NCI-H1092 (cell line): ENCODE measurements at places on chromosomes 11 and 22.

- DNase-seq, result no peak
These were observed 217.4 kb downstream of the SBF2 start for GRCh38 chr11:10076458-10077141.

DNA sequence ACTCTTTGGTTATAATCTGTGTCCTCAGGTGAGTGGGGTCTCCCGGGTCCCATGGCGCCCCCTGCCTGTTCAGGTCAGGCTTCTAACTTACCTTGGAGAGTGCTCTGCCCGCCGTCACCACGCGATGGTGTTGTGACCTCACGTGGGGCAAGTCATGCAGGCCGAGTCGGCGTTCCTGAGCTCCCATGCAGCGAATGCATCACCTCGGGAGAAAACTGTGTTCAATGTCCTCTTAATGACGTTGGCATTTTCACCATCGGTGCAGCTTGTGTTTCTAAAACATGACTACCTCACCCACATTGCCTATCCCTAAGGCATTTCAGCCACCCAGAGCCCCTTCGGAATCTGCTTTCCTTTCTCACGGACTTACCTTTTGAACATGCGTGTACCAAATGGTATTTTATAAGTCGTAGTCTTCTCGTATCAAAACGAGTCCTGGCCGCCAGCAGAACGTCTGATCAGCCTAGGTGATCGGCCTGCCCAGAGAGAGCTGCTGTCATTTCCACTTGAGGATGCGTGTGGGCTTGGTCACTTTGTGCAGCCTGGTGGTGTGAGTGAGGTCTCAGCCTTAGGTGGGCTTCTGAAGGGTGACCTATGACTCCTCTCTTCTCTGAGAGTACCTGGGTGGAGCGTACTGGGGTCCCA, 64.8 kb downstream of the TBC1D22A start:
- DNase-seq, result no peak

GRCh38 chr11:105208019-105208418, 68.5 kb upstream of the CARD18 start:
- no peak for DNase-seq

- no peak for DNase-seq
These were observed 12.2 kb upstream of the IFITM3 start for GRCh38 chr11:332651-333480.

- DNase-seq, result no peak
These were observed 15.0 kb downstream of the PRDM11 start for GRCh38 chr11:45161252-45162063.

DNA sequence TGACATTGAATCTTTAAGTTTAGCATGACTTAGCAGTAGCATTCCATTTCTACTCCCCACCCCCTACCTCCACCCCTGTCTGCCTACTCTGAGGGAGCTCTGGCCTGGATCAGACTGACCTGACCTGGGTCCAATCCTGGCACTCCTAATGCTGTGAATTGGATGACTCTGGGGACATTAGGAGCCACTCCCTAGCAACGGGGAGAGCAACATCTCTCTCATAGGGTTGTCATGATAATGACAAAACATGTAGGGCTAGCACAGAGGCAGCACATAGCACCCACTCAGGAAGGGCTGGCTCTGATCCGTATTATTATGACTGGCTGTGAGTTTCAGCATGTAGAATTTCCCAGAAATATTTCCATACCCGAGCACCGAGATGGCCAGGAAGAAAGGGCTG, 40.5 kb downstream of the CABIN1 start:
- no peak for DNase-seq

DNA sequence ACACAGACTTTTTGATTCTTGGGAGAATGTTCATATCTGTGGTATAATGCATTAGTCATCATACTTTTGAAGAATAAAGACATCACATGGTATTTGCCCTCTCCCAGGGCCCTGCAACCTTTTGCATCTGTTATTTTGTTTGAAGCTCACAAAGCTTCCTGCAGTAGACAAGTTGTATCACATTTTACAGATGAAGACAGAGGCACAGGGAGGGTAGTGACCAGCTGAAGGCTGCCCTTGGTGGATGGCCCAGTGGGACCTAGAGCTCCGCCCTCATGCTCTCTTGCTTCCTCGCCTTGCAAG, 66.4 kb downstream of the UBASH3B start:
- DNase-seq, result no peak

DNA sequence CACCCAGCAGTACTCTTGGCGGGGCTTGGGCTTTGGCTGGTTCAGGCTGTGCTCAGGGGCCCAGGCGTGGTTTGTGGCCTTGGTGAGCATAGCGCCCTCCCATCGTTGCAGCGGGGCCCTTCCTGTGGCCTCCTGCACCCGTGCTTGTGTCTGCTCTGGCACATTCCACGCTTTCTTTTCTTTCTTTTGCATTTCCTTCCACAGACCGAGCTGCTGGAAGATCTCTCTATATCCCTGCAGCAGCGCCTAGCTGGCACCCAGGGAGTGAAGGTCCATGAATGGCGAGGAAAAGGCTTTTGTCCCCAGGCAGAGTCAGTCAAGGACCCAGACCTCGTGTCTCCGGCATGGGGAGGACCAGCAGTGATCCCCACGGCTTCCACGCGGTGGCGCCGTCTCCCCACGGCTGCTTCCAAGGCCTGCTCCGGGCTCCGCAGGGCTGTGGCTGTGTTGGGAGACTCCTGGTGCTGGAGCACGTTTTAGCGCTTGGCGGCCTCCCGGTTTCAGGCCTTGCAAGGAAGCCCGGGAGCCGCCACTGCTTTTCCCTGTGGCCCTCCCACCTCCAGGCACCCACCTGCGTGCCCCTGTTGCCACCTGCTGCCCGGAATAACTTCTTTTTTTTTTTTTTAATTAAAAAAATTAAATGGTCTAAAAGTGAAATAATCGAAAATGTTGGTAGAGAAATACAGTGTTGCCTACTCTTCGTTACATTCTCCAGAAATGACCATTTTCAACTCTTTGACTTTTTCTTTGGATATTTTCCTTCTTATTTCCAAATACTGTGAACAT, 28.5 kb downstream of the GLB1L2 start:
- DNase-seq, result peak; percentile 89

DNA sequence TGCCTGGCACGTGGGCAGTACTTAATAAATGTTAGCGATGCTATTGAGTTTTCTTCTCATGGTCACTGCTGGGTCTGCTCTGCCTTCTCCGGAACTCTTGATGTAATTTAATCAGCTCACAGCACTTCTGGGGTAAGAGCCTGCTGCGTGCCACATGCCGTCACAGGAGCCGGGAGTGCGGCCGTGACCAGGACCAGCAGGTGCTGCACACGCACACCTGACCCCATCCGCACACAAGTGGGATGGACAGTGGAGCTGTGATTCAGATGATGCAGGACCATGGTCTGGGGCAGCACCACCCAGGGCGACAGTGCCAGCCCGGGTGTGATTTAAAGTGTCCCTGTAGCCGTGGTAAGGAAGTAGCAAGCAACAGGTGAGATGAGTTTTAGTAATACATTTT, 61.2 kb downstream of the TBC1D22A start:
- DNase-seq, result no peak

GRCh38 chr11:72721689-72722049, 30.5 kb downstream of the ARAP1 start:
- DNase-seq, result no peak

DNA sequence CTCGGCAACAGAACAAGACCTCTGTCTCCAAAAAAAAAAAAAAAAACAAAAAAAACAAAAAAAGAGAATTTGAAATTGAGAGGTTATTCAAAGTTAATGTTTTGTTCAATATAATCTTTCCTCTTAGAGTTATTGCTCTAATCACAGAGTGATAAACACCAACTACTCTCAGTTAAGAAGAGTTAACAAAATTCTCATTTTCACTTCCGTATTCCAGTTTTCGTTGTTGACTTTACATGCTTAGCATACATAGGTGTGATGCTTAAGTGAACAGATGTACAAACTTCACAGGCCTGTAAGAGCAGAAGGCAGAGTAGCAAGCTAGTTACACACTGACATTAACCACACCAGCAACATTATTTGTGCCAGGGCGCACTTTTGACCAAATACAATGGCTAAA, 12.3 kb downstream of the EIF4ENIF1 start:
- no peak for DNase-seq

DNA sequence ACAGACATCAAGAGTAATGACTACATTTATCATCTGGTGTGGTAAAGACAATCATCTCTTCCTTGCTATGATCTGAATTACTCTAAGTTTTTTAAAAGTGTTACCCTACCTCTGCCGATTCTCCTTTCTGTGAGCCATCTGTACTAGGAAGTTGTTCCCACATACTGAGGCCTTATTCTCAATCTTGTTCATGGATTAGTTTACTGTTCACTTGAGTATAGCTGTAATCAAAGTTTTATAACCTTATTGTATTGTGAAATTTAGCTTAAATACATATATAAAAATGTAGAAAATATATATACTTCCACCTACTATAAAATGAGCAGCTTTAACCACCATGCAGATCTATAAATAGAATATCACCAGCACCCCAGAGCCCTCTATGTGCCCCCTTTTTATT, 2.4 kb upstream of the OR8D2 start:
- no peak for DNase-seq

DNA sequence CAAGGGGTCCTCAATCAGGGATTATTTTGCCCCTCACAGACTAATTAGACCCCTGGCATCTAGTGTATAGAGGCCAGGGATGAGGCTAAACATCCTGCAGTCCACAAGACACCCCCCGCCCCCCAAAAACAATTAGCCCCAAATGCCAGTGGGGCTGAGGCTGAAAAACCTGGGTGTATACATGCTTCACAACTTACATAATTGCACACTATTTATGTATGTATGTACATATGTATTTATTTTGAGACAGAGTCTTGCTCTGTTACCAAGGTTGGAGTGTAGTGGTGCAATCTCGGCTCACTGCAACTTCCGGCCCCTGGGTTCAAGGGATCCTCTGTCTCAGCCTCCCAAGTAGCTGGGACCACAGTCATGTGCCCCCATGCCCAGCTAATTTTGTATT, 28.8 kb upstream of the SHANK2 start:
- no peak for DNase-seq

GRCh38 chr22:45240104-45240809, 437 bp downstream of the KIAA0930 start:
- no peak for DNase-seq

DNA sequence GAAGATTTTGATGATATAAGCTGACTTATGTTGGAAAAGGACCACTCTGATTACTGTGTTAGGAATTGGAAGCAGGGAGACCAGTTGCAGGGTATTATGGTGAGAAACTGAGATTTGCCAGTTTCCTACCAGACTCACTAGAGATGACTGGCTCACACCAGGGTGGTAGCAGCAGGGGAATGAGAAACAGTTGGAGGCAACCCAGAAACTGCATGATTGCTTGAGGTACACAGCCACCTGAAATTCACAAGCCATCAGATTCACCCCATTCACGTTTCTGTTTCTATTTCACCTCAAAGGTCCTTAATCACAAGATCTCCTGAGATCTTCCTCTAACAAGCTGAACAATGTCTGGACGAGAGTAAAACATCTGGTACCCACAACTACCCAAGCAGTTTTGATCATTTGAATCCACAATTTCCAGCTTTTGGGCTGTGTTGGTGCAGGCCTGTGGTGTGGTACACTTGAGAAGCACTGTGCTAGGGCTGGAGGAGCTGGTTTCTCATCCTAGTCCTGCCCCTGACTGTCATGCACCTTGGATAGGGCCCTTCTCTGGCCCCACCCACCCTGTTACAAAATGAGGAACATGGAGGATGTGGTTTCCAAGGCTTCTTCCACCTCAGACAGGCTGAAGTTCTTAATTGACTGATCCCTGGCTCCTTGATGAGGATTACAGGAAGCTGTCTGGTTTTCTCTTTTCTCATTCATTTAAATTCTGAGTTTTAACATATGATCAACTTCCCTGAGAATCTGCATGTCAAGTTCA, 233.4 kb downstream of the INSC start:
- no peak for DNase-seq

DNA sequence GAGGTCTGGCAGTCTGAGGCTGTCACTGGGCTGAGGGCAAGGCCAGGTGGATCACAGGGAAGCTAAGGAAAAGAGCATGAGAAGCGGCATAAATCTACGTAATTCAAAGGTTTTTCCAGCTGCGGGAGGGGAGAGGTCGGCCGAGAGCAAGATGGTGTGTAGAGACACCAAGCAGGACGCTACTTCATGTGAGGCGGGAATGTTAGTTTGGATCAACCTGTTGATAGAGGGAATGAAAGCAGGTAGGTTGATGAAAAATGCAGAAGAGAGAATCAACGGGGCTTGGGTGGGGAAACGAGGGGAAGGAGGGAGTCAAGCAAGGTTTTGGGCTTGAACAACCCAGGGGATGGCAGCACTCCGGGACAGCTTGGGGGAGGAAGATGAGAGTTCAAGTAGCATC, 2.9 kb downstream of the B3GNT6 start:
- DNase-seq, result no peak

DNA sequence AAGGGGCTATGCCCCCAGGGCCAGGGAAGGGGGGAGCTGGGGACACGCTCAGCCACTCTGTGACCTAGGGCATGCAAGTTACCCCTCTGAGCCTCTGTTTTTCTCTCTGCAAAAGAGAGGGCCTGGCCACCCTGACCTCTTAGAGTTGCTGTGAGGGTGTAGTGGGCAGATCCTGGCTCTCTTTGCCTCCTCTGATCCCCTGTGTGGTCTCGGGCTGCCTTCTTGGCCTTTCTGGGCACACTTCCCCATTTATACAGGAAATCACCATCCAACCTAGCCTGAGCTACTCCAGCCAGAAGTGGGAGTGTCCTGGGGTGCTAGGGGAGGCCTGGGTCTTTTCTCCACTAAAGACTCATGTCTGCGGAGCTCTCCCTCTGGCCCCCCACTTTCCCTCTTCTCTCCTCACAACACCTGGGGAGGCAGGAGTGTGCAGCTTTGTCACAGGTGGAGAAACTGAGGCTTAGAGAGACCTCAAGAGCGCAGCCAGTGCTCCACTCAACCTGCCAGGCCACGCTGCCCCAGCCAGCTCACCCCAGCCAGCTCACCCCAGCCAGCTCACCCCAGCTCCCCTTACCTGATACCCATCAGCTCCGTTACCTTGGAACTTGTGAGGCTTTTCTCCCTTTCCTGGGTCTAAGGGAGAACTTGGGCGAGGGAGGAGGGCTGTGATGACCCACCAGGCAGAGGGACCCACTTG, 1.4 kb downstream of the AIFM3 start:
- DNase-seq, result no peak

- DNase-seq, result no peak
These were observed 456.3 kb downstream of the MIAT start for GRCh38 chr22:27113641-27114040.

DNA sequence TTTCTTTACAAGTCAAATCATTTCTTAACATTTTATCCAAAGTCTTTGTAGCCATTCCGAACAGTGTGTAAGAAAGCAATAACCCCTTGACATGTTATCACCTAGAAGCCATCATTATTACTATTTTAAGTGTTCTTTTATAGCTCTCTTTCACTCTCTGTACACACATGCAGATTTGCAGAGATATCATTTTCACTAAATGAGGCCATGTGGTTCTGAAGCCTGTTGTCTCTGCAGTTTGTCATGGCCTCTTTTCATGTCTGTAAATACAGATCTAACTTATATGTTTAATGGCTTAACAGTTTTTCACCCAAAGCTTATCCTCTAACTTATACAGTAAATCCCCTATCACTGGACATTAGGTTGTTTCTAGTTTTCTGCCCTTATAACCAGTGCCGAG, 166.8 kb downstream of the MYO18B start:
- DNase-seq, result no peak

DNA sequence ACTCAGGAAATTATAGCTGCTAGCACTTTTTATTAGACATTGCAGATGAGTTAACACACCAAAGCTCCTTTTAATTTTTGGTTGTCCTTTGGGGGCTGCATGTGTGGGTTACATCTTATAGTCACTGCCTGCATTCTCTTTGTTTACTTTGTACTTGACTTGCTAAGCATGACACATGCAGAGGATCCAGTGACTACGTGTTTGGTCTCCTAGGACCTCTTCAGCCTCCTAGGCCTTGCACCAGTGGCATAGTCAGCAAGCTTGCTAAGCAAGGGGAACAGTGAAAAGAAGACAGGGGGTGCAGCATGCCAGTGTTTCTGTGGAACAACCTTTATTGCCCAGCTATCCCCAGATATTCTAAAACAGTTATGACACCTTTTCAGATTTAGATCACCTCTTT, 108.2 kb downstream of the PAX6 start:
- DNase-seq, result peak; percentile 42
